Kasumi-1 (cell line): ENCODE measurements at places on chromosomes 6 and 20.

GRCh38 chr6:73657201-73657600 lies 3.4 kb upstream of the SLC17A5 start:
- DNase-seq, result no peak

GRCh38 chr20:913306-913849 lies 2.8 kb downstream of the ANGPT4 start:
- DNase-seq, result no peak

- peak; percentile 54 for DNase-seq
Measured at GRCh38 chr20:11676630-11677287, 240.9 kb upstream of the BTBD3 start.

DNA sequence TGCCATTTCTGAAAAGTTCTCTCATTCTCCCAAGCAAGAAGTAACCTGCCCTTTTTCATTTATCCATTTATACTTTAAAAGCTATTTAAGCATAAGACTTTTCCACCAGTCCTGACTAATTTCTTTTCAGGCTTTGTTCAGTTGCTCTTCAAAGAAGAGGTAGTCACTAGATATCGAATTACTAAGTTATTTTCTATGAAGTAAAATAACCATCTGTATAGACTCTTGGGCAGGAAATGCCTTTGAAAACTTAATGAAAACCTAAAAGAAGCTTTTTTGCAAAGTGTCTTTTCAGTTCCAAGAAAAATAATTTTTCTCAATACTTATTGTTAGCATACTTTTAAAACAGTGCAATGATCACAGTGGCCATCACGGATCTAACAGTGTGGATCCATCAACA lies 31.3 kb upstream of the LAMP5 start:
- DNase-seq, result no peak

GRCh38 chr6:7052443-7053011 lies 55.2 kb upstream of the RREB1 start:
- DNase-seq, result peak; percentile 39

GRCh38 chr6:71745525-71745924 lies 140.8 kb upstream of the RIMS1 start:
- no peak for DNase-seq
